ENCODE measurements at places on chromosomes 3 and 15. TPM values are rescaled to one million over a fixed set of nuclear protein-coding genes. Genes with fewer than 3 reads are reported as not detected.

Gene HEG1
- total RNA-seq, result 13.8 TPM

Gene TUSC7
- total RNA-seq, result not detected

Gene CTSH
- total RNA-seq, result 44.0 TPM

Gene OIP5
- total RNA-seq, result 13.0 TPM

Gene TMEM115
- total RNA-seq, result 42.7 TPM

Gene CADPS
- not detected for total RNA-seq

Gene RETNLB
- not detected for total RNA-seq

Gene EPHB1
- 0.05 TPM for total RNA-seq
